ENCODE measurements at places on chromosomes 16 and 17. TPM values are rescaled to one million over a fixed set of nuclear protein-coding genes. Genes with fewer than 3 reads are reported as not detected.

The SEPTIN1 gene
- total RNA-seq, result 6.1 TPM

The MYH8 gene
- not detected for total RNA-seq

The C17orf107 gene
- 2.9 TPM for total RNA-seq

- peak; percentile 85 for DNase-seq
Measured at GRCh38 chr16:81616321-81617020, 162.6 kb upstream of the PLCG2 start.

DNA sequence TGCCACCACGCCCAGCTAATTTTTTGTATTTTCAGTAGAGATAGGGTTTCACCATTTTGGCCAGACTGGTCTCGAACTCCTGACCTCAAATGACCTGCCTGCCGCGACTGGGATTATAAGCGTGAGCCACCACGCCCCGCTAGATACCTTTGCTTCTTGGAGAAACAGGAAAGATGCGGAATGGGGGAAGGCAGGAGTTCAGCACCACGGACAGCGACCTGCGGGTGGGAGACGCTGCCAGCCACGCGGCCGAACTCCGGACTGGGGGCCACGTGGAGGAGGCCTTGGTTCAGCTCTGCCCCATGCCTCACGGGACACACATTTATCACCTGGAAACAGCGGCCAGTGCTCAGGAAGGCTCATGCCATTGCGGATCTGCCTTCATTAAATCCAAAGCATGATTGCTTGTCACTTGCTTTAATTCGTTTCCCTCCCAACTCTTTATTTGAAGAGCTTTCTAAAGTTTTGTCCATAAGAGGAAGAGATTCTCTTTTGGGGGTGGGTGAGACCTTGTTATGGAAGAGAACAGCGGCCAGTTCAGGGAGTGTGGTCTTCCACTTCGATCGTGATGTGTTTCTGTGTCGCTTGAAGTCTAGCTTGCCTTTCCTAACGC, 219.9 kb downstream of the ENGASE start:
- DNase-seq, result peak; percentile 68

- peak; percentile 72 for DNase-seq
Measured at GRCh38 chr17:47693731-47694580, at the start of gene TBKBP1. TBKBP1 (plus strand) TSS chr17:47694161; CDS start chr17:47696113, 1,952 bp downstream.

DNA sequence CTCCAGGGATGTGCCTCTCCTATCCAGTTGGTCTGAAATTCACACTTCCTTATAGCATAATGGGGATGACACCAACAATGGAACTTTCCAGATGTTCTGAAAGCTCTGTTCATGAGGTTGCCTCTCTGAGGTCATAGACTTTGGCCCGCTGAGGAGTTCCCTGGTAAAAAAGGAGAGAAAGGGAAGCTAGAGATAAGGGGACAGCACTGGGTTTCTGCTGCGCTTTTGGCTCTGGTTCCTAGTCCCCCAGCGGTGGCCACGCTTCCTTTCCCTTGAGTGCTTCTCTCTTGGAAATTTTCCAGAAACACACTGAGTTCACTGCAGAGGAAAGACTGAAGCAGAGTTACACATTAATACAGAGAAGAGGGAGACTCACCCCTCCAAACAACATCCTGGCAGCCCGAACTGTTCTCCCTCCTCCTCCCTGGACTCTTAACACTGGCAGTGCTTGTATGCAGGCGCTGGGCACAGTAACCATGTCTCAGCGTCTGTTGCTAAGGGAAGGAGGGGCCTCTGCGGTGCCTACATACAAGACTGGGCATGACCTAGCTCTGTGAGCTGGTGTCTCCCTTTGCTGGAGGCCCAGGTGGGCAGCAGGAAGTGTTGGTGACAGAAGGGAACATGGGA, at the start of gene DNAH3:
Gene DNAH3, minus strand, starts transcription at position 472 of the 627 bp plus-strand sequence. CDS start 527 bp downstream, outside the sequence.
- no peak for DNase-seq

DNA sequence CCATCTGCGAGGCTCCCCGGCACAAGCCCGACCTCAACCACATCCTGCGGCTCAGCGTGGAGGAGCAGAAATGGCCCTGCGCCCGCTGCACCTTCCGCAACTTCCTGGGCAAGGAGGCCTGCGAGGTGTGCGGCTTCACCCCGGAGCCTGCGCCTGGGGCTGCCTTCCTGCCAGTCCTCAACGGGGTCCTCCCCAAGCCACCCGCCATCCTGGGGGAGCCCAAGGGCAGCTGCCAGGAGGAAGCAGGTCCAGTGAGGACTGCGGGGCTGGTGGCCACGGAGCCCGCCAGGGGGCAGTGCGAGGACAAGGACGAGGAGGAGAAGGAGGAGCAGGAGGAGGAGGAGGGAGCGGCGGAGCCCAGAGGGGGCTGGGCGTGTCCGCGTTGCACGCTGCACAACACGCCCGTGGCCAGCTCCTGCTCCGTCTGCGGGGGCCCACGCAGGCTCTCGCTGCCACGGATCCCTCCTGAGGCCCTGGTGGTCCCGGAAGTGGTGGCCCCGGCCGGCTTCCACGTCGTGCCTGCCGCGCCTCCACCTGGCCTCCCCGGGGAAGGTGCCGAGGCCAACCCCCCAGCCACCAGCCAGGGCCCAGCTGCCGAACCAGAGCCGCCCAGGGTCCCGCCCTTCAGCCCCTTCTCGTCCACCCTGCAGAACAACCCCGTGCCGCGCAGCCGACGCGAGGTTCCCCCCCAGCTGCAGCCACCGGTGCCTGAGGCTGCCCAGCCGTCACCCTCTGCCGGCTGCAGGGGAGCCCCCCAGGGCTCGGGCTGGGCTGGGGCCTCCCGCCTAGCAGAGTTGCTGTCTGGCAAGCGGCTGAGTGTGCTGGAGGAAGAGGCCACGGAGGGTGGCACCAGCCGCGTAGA, 13.1 kb upstream of the PRR35 start:
- DNase-seq, result peak; percentile 89
